ENCODE measurements at places on chromosomes 6 and 20. TPM values are rescaled to one million over a fixed set of nuclear protein-coding genes. Genes with fewer than 3 reads are reported as not detected.

CGA gene
- not detected for total RNA-seq

GTSF1L gene
- not detected for total RNA-seq

WFDC10B gene
- not detected for total RNA-seq

DNA sequence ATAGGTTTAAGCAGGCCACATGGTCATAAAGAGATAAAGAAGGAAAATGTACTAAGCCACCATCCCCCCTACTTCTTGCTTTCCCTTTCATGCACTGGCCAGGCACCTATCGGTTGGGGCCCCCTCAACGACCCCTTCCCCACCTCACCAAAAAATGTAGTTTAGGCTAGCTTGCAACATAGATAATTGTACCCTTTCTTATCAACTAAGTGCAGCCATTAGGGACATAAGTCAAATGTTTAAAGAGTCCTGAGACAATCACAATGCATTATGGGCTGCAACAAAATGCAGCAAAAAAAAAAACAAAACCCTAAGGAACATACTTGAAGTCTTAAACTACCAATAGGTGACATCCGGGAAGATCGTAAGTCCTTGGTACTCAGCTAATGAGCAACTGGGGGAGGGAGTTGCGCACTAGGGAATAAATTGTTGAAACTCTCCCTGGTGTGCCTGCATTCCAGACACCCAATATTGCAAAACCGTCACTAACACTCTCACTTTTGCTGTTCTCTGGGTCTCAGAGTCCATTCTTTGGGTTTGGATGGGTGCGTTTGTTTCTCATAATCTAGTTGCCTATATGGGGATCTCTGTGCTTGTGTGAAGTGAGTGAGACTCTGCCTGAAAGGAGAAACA, 12.4 kb upstream of the HLA-G start:
- DNase-seq = no peak

GRCh38 chr6:121354764-121355163, 20.5 kb upstream of the TBC1D32 start:
- DNase-seq = no peak

GRCh38 chr6:10278746-10279145, 136.1 kb downstream of the TFAP2A start:
- no peak for DNase-seq

DNA sequence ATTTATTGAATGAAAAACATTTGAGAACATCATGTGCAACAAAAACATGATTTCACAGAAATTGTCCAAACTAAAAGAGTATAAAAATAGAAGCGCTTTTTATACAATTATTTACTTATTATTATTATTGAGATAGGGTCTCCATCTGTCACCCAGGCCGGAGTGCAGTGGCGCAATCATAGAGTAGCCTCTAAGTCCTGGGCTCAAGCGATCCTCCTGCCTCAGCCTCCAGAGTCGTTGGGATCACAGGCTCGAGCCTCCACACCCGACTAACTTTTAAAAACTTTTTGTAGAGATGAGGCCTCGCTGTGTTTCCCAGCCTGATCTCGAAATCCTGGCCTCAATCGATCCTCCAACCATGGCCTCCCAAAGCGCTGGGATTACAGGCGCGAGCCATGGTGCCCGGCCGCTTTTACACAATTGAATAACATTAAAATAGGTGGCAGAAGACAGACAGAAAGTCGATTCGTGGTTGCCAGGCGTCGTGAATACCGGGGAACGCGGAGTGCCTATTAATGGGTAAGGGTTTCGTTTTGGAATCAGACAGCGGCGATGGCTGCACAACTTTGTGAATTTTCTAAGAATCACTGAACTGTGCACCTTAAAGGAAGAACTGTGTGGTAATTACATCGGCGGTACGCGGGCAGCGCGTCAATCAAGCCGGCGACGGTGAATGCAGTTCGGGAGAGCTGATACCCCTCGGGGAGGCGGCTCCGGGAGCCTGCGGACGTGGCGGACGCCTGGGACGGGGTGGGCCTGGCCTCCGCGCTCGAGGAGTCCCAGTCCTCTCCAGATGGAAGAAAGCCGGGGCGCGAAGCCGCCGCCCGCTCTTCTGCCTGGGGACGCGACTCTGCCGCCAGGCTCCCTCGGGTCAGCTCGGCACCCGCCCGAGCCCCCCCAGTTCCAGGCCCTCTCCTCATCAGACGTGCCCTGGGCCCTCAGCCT, 807 bp downstream of the TBC1D20 start:
- peak; percentile 64 for DNase-seq

DNA sequence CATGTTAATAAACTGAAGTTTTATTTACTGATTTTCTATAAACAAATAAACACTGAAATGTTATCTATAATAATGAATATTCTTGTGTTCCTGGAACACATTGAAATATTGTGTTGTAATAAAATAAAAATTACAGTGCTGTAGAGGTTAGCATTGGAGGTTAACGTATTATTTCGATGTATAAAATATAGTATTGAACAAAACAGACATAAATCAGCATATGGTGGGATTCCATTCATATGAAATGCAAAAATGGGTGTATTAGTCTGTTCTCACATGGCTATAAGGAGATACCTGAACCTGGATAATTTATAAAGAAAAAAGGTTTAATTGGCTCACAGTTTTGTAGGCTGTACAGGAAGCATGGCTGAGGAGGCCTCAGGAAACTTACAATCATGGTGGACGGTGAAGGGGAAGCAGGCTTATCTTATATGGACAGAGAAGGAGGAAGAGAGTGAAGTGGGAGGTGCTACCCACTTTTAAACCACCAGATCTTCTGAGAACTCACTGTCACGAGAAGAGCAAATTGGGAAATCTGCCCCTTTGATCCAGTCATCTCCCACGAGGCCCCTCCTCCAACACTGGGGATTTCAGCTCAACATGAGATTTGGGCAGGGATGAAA, 24.6 kb upstream of the BMP6 start:
- no peak for DNase-seq

- DNase-seq = peak; percentile 57
Measured at GRCh38 chr6:21594416-21595281, 1.1 kb downstream of the SOX4 start.

Data from heart right ventricle (tissue), 16 donors.